ENCODE measurements at places on chromosomes 5 and 9.

GRCh38 chr9:129469188-129469987, 151.5 kb downstream of the C9orf50 start:
- no peak for DNase-seq

GRCh38 chr5:102481054-102481715, 17.6 kb downstream of the SLCO6A1 start:
- DNase-seq: peak; percentile 38

GRCh38 chr5:36403632-36404311, 102.1 kb upstream of the RANBP3L start:
- DNase-seq: peak; percentile 95

DNA sequence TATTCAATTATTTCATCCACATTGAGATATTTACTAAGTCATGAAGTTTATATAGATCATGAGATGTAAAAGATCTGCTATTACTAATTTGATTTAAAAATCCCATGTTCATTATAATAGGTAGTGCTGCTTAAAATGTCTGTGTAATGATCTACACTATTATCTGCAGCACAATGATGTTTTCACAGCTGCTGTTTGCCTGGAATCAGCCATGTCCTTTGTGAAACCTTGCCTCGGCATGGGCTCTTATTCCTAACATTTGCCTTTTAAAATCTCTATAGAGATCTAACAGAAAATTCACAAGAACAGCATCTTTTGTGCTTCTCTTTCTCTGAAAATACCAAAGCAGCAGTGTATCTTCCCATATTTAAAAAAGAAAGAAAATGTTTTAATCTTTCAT, 444.6 kb downstream of the PTPRD start:
- no peak for DNase-seq

GRCh38 chr9:68714416-68715180, 9.6 kb downstream of the PIP5K1B start:
- no peak for DNase-seq

DNA sequence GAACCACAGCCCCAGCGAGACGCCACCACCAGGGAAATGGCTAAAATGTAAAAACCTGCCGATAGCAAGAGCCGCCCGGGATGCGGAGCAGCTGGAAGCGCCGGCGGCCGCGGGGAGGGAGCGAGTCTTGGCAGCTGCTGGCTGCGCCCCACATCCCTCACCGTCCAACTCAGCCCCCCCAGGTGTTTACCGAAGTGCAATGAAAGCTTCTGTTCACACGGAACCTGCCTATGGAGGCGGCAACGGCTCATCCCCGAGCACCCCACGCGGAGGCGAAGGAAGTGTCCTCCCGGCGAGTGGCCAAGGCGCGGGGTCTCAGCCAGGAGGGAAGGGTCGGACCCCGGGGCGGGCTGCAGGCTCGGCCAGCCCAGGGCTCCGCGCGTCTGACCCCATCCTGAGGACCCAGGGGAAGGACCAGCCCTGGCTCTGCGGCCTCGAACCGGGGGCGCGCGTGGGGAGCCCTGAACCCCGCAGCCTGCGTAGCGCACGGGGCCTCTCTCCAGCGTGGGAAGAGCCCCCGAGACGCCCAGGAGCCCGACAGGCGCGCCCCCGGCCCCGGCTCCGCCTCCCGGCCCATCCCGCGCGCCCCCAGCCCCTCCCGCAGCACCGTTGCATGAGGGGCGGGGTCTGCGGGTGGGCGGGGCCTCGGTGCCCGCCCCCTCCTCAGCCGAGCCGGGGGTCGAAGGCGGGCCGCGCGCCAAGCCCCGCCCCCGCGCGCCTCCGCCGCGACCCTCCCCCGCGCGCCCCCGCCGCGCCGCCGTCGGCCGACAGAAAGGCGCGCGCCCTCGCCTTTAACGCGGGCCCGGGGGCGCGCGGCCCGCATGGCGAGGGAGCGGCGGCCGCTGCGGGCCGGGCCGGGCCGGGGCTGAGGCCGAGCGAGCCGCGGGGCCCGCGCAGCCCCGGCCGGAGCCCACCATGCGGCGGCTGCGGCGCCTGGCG, at the start of gene DIPK1B:
Gene DIPK1B, plus strand, starts transcription at position 822 of the 939 bp plus-strand sequence. Its CDS starts 94 bp downstream, at position 916.
- DNase-seq: no peak

- no peak for DNase-seq
These were observed 2.6 kb upstream of the PFDN1 start for GRCh38 chr5:140305471-140305870.

- DNase-seq: no peak
These were observed 107.4 kb upstream of the SGCD start for GRCh38 chr5:156219483-156220005.

DNA sequence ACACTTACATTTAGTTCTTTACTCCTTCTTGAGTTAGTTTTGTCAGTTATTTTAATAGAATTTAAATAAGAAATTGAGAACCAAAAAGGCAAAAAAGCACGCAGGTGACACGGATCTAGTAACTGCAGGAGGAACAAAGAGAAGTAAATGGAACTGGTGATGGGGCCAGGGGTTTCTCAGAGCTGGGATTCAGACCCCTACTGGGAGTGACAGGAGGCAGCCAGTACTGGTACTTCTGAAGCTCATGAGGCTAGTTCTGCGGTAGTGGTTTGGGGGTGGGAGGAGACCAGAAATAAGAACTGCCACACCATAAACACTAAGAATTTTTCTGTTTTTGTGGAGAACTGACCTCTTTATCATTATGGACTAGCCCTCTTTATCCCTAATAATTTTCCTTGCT, 48.2 kb downstream of the OXCT1 start:
- no peak for DNase-seq

- peak; percentile 99 for DNase-seq
These were observed 716.4 kb downstream of the SEMA5A start for GRCh38 chr5:8829323-8830029.

- DNase-seq: peak; percentile 10
These were observed 451.1 kb downstream of the EBF1 start for GRCh38 chr5:158648631-158649030.

GRCh38 chr9:137354153-137354844, 52.2 kb upstream of the NRARP start:
- DNase-seq: no peak

DNA sequence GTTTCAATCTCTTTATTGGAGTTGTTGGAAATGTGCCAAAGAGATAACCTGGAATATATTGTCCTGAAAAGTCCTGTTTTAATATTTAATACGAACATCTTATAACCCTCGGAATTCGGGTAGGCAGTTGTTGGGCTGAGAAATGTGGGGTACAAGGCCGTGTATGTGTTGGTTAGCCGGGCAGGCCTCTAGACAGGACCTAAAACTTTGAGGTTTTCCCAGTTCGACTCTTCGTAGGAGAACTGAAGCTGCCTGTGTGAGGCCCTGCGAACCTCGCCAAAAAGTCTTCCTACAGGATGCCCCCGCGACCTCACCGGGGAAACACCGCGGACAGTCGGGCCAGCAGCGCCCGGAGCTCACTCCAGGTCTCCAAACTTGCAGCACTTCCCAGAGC, 583 bp upstream of the TJP2 start:
- DNase-seq: peak; percentile 74

- no peak for DNase-seq
These were observed 49.7 kb downstream of the PTBP3 start for GRCh38 chr9:112283582-112284253.

DNA sequence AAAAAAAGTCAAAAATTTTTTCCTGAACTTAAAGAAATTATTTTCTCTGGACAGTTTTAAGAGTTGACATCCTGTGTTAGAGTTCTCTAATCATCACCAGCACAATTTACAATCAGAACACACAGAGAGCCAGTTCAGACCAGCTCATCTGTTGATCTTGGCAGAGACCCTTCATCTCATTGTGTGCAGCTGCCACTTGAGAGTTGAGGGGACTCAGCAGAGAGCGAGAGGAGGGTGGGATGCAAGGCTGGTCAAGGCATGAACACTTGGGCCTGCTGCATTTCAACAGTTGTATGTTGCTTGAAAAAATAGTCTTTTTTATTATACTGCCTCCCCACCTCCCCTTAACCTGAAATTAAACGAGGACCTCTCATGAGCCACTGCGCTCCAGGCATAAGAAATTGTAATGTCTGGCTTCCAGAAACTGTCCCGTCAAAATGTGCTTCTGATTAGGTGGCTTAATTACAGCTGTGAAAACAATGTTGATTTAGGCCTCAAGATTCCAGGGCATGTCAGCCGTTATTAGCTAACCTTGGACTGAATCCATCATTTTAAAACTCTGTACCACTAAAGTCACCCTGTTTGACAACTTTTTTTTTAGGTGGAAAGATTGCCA, 383.6 kb downstream of the CCDC171 start:
- DNase-seq: peak; percentile 63

DNA sequence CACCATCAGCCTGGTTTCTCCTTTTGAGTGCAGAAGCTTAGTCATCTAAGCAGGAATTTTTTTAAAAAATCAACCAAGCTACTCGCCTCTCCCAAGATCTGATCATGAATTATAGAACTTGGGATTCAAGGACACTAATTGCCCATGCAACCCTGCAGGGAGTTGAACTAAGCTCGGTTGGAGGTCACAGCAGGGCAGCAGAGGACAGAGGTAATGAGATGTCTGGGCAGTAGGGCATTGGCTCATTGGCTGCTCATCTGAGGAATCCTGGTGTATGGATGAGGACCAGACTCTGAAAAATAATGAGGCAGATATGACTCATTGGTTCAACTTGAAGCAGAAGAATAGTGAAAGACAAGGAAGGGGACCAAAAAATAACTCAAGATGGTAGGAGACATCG, 111.8 kb upstream of the TLE1 start:
- DNase-seq: peak; percentile 53

- DNase-seq: no peak
These were observed 414.9 kb downstream of the CYLC2 start for GRCh38 chr9:103410059-103410458.

DNA sequence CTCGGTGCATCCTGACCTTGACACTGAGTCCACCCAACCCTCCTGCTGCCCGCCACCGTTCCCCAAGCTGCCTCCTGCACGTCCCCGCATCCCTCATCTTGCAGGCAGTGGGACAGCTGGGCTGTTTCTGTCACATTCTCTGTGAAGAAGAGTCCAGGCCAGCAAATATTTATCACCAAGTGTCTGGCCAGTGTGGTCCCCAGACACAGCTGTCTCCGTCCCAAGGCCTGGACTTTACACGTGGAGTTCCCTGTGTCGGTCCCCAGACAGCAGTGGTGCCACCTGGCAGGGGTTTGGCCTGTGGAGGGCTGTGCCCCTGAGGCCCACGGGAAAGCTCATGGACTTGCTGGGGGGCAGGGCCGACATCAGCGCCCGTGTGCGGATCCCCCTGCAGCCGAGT, 9.2 kb upstream of the SLC12A7 start:
- no peak for DNase-seq

All from fibroblast of the aortic adventitia (primary cell).